Ascending aorta (tissue), 2 donors: ENCODE measurements at places on chromosomes 6 and 20.

DNA sequence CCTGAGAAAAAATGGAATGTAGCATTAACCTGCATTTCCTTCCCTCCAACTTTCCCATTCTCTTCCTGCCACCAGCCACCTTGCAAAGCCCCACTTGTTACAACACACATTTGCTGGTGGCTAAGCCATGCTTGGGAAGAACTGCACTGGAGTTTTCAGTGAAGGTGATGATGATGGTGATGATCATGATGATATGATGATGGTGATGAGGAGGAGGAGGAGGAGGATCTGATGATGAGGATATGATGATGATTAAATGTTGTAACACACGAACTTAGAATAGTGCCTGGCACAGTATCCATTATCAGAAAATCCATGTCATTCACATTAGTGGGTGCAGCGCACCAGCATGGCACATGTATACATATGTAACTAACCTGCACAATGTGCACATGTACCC is 297.2 kb downstream of the TSHZ2 start:
- DNase-seq = no peak

DNA sequence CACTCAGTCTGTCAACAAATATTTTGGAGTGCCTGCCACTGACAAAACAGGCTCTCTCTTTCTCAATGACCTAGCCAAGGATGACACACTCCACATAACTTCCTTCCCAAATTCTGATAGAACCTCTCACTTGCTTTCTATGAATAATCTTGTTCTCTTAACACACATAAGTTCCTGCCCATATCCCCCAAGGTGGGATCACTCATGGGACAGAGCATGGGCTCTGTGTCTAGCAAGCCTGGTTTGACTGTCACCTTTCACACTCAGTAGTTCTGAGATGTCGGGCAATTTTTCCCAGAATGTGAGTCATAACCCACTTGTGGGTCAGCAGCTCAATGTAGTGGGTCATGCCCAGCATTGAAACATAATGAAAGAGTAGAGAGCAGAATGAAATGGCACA is 78.1 kb downstream of the LRFN2 start:
- no peak for DNase-seq

DNA sequence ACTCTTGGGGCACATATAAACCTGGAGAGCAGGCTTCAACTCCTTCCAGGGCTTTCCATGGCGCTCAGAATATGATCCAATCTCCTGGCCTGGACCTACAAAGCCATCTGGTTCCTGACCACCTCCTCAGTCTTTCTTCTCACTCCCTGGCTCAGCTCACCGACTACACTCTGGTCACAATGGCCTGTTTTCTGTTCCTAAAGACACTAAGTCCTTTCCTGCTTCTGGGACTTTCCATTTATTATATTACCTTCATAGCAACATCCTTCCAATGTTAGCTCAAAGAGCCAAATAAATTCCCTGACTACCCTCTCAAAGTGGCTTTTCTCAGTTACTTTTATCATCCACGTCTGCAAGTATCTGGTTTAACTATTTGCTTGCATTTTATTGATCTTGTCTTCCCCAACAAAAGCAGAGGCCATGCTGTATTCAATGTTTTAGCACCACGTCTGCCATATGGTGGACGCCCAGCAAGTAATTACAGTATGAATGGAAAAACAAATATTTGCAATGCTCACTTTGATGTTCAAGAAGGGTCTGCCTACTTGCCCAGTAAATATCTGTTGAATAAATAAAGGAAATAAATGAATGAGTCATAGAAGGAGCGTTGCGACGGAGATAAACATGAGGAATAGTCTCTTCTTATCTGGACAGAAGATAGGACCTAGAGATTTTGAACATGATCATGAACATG is 328.4 kb downstream of the ESR1 start:
- DNase-seq = no peak

- no peak for DNase-seq
Observed at GRCh38 chr6:125586074-125586473, 163.4 kb upstream of the HEY2 start.

DNA sequence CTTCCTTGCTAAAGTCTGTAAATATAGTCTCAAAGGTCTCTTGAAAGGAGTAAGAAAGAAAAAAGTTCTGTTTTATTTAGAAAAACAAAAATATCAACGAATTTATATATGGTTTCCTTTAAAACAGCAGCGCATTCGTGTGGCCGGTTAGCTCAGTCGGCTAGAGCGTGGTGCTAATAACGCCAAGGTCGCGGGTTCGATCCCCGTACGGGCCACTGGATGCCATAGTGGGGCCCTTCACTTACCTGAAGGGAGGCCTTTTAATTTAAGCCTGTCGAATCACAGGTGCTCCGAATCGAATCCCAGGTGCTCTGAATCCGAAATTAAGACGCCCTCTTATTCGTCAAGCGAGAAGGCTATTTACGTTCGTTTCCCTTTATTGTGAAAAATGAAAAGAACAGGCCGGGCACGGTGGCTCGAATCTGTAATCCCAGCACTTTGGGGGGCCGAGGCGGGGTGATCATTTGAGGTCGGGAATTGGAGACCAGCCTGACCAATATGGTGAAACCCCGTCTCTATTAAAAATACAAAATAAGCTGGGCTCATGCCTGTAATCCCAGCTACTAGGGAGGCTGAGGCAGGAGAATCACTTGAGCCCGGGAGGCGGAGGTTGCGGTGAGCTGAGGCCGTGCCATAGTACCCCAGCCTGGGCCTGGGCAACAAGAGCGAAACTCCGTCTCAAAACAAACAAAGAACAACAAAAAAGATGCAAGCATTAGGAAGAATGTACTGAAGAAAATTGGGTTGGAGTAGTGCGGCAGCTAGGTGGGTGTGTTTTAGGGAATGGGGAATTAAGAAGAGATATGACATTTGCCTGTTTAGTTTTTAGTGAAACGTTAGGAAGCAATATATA is 195.8 kb upstream of the ZNF184 start:
- DNase-seq = no peak
